Cerebellar nuclear complex (tissue), 1 donor: ENCODE measurements at places on chromosomes 16 and 17.

GRCh38 chr16:87780385-87780989 is 14.7 kb upstream of the KLHDC4 start:
- DNase-seq = no peak

DNA sequence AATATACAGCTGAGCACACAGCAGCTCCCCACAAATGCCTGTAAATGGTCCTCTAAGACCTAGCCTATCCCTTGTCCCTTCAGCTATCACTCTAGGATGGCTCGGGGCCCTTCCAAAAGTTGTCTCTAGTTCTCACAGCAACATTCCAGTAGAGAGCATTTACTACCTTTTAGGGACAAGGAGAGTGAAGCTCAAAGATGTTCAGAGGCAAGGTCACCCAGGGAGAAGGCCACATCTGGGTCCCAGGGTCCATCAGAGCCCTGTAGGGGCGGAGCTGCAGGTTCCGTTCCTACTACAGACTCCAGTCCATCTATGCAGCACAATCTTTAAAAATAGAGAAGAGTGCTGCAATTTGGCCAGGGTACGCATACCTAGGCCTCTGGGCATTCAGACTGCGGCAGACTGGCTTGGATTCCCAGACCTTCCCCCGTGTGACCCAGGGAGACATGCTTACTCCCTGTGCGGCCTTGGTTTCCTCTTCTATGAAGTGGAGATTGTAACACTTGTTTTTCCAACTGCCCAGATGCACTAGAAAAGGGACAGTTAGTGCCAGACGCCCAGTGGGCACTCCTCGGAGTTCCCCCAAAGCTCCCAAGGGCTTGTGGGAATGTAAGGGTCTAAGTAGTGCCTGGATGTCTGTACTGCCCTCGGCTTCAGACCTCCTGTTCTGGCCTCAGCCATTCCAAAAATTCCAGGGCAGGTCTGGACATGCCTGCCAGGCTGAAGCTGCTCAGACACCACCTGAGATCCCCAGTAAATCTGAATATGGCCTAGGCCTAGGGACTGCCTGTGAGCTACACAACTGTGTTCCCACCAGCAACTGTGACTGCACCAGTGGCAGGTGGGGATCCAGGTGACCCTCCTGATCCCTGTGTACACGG is 2.5 kb downstream of the SLC12A4 start:
- DNase-seq = no peak

DNA sequence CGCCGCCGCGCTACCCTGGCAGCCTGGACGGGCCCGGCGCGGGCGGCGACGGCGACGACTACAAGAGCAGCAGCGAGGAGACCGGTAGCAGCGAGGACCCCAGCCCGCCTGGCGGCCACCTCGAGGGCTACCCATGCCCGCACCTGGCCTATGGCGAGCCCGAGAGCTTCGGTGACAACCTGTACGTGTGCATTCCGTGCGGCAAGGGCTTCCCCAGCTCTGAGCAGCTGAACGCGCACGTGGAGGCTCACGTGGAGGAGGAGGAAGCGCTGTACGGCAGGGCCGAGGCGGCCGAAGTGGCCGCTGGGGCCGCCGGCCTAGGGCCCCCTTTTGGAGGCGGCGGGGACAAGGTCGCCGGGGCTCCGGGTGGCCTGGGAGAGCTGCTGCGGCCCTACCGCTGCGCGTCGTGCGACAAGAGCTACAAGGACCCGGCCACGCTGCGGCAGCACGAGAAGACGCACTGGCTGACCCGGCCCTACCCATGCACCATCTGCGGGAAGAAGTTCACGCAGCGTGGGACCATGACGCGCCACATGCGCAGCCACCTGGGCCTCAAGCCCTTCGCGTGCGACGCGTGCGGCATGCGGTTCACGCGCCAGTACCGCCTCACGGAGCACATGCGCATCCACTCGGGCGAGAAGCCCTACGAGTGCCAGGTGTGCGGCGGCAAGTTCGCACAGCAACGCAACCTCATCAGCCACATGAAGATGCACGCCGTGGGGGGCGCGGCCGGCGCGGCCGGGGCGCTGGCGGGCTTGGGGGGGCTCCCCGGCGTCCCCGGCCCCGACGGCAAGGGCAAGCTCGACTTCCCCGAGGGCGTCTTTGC is 3.1 kb downstream of the HIC1 start:
- DNase-seq = no peak

DNA sequence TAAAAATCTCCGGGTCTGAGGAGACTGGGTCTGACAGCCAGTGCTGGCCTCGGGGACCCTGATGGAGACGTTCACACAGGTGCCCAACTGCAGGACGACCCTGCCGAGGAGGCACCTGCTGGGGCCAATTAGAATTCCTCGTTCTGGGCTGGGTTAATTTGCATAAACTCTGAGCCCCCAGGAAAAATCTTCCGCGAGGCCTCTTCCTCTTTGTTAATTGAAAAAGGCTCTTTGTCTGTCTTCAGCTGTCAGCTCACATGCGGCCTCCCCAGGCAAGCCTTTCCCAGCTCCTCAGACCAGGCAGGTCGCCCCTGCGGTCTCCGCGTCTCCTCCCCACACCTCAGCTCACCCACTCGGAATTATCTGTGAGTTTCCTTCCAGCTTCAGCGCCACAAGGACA is 400.2 kb downstream of the SEC14L1 start:
- no peak for DNase-seq

DNA sequence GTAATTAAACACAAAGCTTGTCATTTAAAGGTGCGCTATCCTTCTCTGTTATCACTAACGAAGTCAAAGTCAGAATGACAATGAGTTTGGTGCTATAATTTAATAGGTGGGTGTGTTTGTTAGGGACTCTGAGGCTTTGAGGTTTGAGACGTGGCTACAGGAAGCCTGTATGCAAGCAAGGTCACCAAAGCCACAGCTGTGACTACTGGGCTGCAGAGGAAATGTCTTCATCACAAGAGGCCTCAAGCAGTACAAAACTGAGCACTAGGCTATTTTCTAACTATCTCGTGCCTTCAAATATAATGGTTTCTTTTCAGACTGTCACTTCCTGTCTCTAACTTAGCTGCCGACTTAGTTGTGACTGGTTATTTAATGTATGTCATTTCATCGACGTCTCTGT is 141.2 kb downstream of the AATF start:
- no peak for DNase-seq

GRCh38 chr17:38559051-38559879 is 46.5 kb downstream of the SRCIN1 start:
- peak; percentile 42 for DNase-seq
